ENCODE measurements at places on chromosomes 5 and 9. TPM values are rescaled to one million over a fixed set of nuclear protein-coding genes. Genes with fewer than 3 reads are reported as not detected.
A peak's percentile ranks its signal among the peaks of the same experiment; 100 is the strongest.

DNA sequence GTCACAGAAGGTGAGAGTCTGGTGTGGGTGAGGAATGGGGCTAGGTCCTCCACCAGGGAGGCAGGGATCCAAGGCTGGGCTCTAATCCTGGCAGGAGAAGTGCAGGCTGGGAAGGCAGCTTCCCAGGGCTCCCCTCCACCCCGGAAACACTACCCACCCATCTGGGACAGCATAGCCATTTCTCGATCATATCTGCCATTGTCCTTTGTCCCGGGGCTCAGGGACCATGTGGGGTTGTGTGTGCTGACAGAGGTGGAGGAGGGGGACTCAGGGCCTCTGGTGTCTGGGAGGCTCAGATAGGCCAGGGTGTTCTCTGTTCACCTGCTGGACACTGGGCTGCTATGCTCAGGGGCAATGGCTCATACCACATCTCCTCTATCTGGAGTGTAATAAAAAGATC is 32.2 kb upstream of the STRBP start:
- no peaks in the 10 kb centered on the region for H3K36me3 ChIP-seq
- H3K27me3 ChIP-seq = no peaks in the 10 kb centered on the region
- H3K27ac ChIP-seq = no peak overlapping the region
- DNase-seq = peak; percentile 73
- no peak overlapping the region for H3K4me3 ChIP-seq
- H3K4me1 ChIP-seq = no peaks in the 10 kb centered on the region

- no peak overlapping the region for H3K4me3 ChIP-seq
- H3K27me3 ChIP-seq = no peaks in the 10 kb centered on the region
- H3K27ac ChIP-seq = peak overlapping the region; percentile 92
- peaks cover 13% of the 10 kb centered on the region for H3K4me1 ChIP-seq
- H3K36me3 ChIP-seq = peaks cover 67% of the 10 kb centered on the region
Measured at GRCh38 chr5:132215329-132215728, 12.3 kb downstream of the P4HA2 start.

GRCh38 chr5:78586251-78586650 is 62.3 kb downstream of the LHFPL2 start:
- no peak overlapping the region for H3K4me3 ChIP-seq
- no peaks in the 10 kb centered on the region for H3K27me3 ChIP-seq
- DNase-seq = peak; percentile 94
- H3K36me3 ChIP-seq = no peaks in the 10 kb centered on the region
- peak overlapping the region; percentile 91 for H3K27ac ChIP-seq

GRCh38 chr9:91639054-91639453 is 215.4 kb upstream of the NFIL3 start:
- H3K27me3 ChIP-seq = no peaks in the 10 kb centered on the region
- H3K4me1 ChIP-seq = no peaks in the 10 kb centered on the region
- DNase-seq = no peak
- no peaks in the 10 kb centered on the region for H3K36me3 ChIP-seq
- H3K4me3 ChIP-seq = no peak overlapping the region

DNA sequence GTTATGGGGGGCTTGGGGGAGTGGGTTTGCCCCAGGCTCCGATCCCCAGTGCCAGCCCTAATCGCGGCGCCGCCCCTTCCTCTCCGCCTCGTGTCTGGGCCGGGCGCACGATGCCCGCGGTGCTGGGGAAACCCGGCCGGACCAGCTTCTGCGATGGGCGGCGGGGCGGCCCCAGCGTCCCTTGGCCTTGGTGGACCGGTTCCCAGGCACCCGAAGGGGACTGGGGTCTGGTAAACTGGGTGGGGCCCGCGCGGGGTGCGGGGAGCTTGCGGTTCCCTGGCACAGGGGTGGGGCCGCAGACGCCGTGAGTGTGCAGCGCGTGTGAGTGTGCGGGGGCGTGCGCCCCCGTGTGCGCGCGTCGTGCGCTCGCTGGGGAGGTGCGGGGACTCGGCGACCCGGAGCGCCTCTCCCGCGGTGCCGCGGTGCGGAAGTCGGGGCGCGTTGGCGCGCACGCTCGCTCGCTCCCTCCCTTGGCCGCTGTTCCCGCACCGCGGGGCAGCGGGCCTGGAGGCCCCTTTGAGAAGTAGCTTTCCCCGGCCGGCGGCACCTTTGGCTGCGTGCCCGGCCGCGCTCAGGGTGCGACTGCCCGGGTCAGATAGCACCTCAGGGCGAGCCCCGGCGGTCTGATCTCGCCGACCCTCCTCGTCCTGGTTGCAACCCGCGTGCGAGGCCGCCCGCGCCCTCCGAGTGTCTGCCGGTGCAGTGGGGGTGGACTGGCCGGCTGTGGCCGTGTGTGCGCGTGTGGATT is 568 bp downstream of the MACIR start:
- peak; percentile 89 for DNase-seq
- H3K4me1 ChIP-seq = peaks cover 24% of the 10 kb centered on the region
- peak overlapping the region; percentile 92 for H3K4me3 ChIP-seq
- H3K27me3 ChIP-seq = no peaks in the 10 kb centered on the region
- H3K36me3 ChIP-seq = no peaks in the 10 kb centered on the region
- peak overlapping the region; percentile 61 for H3K27ac ChIP-seq

DNA sequence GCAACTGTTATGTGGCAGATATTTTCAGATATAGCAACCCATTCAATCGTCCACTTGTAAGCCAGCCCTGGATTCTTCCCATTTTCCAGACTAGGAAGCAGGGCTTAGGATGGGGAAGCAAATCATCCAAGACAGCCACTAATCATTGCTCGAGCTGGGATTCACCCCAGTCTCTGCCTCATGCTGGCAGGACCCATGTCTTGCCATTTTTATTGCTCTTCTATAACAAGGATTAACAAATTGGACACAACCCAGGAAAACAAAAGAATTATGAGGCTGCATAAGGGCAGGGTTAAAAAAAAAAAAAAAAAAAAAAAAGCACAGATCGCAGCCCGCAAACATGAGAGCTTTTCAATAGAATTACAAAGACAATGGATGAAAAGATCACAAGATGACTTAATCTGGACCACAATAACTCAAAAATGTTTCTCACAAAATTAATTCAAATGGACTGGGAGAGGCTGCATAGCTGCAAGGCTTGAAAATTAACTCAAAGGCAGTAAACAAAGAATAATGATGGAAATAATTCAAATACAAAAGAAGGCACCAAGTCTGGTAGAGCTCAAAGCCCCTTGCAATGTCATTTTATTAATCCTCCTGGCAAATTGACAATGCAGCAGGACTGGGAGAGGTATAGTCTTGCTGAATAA is 40.7 kb downstream of the ASTN2 start:
- DNase-seq = peak; percentile 14
- no peak overlapping the region for H3K4me3 ChIP-seq
- no peak overlapping the region for H3K27ac ChIP-seq
- H3K36me3 ChIP-seq = no peaks in the 10 kb centered on the region
- no peaks in the 10 kb centered on the region for H3K4me1 ChIP-seq
- H3K27me3 ChIP-seq = no peaks in the 10 kb centered on the region

GRCh38 chr5:95102080-95102479 is 182.8 kb downstream of the MCTP1 start:
- H3K36me3 ChIP-seq = no peaks in the 10 kb centered on the region
- no peak overlapping the region for H3K4me3 ChIP-seq
- no peaks in the 10 kb centered on the region for H3K4me1 ChIP-seq
- DNase-seq = no peak

GRCh38 chr5:18433336-18433735 is 799.1 kb downstream of the TAF11L14 start:
- DNase-seq = peak; percentile 4
- H3K27me3 ChIP-seq = no peaks in the 10 kb centered on the region
- H3K4me1 ChIP-seq = no peaks in the 10 kb centered on the region
- no peak overlapping the region for H3K4me3 ChIP-seq

- H3K27me3 ChIP-seq = no peaks in the 10 kb centered on the region
- H3K4me1 ChIP-seq = no peaks in the 10 kb centered on the region
Measured at GRCh38 chr5:151903243-151903653, 21.4 kb downstream of the GLRA1 start.

GRCh38 chr5:165397516-165397915 is 1892.1 kb downstream of the MAT2B start:
- H3K27me3 ChIP-seq = no peaks in the 10 kb centered on the region
- H3K4me1 ChIP-seq = no peaks in the 10 kb centered on the region
- DNase-seq = peak; percentile 8
- H3K27ac ChIP-seq = no peak overlapping the region

- no peaks in the 10 kb centered on the region for H3K4me1 ChIP-seq
- no peaks in the 10 kb centered on the region for H3K36me3 ChIP-seq
- no peak overlapping the region for H3K4me3 ChIP-seq
Measured at GRCh38 chr5:7597059-7597642, 201.2 kb downstream of the ADCY2 start.

DNA sequence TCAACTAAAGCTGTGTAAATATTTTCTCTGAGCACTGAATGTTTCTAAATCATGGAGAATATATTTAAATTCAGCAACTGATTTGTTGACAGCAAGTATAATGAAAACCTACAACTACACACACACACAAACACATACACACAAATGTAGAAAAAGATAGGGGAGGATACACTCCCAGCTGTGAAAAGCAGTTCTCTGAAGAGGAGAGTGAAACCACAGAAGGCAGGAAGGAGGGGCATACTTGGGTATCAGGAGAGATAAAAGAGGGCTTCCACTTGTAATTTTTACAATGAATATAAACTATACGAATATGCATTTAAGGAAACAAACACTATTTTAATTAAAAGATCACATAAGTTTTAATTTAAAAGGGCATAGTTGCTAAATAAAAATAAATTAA is 227.8 kb upstream of the SLC24A2 start:
- H3K4me1 ChIP-seq = no peaks in the 10 kb centered on the region
- no peak overlapping the region for H3K4me3 ChIP-seq
- H3K27ac ChIP-seq = no peak overlapping the region
- no peaks in the 10 kb centered on the region for H3K36me3 ChIP-seq

DNA sequence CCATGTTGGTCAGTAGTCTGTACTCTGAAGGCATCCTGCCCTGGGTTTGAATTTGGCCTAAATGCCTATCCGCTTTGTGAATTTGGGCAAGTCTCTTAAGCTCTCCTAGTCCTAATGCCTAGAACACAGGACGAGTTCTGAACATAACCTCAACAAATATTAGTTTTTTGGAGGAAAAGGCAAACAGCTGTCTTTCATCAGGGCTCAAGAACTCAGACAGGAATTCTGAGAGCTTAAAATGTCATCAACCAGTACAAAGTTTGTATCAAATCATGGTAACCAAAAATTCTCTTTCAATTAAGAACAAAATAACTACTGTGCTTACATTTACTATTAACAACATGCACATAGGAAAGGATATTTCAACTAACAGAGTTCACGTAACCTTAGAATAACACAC is 182.5 kb upstream of the PPP1R2B start:
- H3K36me3 ChIP-seq = no peaks in the 10 kb centered on the region
- H3K27me3 ChIP-seq = no peaks in the 10 kb centered on the region
- no peaks in the 10 kb centered on the region for H3K4me1 ChIP-seq
- no peak overlapping the region for H3K27ac ChIP-seq

PTGR1 gene
- 62.6 TPM for total RNA-seq

NUTM2G gene
- total RNA-seq = not detected

OR1J4 gene
- not detected for total RNA-seq

CCDC112 gene
- 4.7 TPM for total RNA-seq

FOXD4L4 gene
- total RNA-seq = under 0.01 TPM
